ENCODE measurements at places on chromosomes 1 and 21. TPM values are rescaled to one million over a fixed set of nuclear protein-coding genes. Genes with fewer than 3 reads are reported as not detected.

DNA sequence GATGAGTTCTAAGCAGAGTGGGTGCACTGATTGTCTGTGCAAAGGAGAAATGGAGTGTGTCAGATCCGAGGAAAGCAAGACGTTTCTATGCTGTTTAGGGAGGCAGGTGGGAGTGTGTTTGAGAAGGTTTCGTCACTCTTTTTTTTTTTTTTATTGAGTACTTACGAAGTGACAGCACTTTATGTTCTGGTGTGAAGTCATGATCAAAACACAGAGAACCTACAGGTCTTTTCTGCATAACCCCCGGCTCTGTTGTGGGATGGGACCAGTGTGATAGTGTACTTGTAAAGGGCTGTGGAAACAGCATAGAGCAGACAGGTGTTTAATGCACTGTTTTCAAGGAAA is 26.7 kb downstream of the MIA3 start:
- DNase-seq, result no peak

DNA sequence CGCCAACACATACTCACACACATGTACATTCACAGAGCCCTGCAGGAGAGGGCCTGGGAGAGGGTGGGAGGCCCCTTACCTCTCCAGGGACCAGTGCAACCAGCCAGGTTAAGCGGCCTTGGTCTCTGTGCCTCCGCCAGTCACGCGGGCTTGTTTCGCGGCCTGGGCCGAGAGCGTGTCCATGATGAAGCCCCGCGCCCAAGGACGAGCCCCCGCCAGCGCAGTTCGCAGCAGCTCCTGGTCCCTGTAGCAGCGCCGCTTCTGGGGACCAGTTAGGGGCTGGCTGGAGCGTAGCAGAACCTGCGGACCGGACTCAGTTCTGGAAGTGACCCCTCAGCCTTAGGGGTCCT is 7.3 kb upstream of the FAM167B start:
- no peak for DNase-seq

DNA sequence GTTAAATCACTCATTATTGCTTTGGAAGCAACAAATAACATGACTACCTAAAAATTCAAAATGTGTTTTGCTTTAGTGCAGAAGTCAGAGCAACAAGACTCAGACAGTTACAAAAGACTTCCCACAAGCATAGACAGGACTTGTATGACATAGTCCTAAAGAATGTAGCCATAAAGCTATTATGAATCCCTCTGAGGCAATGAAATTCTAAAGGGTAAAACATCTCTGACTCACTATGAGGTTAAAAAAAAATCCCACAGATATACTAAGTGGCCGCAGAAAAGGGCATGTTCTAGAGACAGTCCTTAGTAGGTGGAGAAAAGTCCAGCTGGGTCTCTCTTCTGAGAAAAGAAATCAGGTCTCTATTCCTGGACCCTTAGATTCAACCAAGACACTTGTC is 4.9 kb downstream of the PRKAB2 start:
- no peak for DNase-seq

DNA sequence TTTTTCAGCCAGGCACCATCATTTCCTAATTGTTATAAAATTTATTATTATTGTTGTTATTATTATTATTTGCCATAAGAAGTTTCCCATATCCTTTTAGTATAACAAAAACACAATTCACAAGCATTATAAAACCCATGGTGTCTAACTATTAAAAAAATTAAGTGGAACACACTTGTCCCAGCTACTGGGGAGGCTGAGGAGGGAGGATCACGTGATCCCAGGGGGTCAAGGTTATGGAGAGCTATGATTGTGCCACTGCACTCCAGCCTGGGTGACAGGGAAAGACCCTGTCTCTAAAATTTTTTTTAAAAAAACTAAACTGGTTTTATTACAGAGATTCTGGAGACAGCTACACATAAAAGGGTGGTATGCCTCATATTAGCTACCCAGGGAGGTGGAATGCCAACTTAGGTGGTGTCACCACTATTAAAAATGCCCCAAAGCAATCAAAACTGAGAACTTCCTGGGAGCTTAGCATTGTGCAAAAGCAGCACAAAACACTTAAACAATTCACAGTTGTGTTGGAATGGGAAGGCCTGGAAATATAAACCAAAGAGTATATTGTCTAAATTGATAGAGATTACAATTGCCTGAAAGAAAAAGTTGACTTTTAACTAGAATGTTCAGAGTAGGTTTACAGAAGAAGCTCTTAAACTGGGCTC is 8.7 kb upstream of the RGS4 start:
- no peak for DNase-seq

IRF6 gene
- 39.9 TPM for polyA plus RNA-seq

XCL2 gene
- polyA plus RNA-seq, result 6.1 TPM

SPAG17 gene
- polyA plus RNA-seq, result 0.50 TPM
